ENCODE measurements at places on chromosomes 2 and 18.

DNA sequence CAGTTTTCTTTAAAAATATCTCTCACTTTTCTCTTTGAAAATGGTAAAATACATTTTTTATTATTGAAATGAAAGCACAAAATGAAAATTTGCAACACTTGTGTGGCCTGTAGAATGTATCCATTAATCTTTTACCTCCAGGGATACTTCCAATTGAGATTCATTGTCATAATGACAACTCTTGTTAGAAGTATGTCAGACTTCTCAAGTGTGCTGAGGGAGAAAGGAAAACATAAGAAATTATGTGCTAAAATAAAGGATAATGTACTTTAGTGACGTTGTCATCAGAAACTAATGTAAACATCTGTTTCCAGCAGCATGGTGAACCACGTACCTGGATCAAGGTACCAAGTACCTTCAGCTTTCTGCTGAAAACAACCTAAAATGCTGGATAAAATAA is 195.8 kb upstream of the STON1 start:
- no peak for DNase-seq

GRCh38 chr2:177882501-177882900 is 190.1 kb downstream of the PDE11A start:
- no peak for DNase-seq

GRCh38 chr2:36512705-36513104 is 85.3 kb downstream of the FEZ2 start:
- no peak for DNase-seq

DNA sequence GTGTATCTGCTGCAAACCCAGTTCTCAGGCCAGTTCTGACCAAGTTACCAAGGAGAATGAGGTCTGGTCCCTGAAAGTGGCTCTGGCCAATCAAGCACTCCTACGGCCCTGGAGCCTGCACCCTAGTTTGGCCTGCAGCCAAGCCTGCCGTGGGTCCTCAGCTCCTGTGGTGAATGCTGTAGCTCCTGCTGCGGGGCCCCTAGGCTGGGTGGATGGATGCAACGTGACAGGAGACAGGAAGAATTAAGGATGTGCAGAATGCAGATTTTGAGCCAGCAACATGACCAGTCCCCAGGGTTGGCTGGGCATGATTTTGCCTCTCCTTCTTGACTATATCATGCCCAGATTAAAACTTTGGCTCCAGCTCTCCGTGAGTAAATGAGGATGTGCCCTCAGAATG is 97.2 kb downstream of the SMAD7 start:
- DNase-seq: peak; percentile 11

DNA sequence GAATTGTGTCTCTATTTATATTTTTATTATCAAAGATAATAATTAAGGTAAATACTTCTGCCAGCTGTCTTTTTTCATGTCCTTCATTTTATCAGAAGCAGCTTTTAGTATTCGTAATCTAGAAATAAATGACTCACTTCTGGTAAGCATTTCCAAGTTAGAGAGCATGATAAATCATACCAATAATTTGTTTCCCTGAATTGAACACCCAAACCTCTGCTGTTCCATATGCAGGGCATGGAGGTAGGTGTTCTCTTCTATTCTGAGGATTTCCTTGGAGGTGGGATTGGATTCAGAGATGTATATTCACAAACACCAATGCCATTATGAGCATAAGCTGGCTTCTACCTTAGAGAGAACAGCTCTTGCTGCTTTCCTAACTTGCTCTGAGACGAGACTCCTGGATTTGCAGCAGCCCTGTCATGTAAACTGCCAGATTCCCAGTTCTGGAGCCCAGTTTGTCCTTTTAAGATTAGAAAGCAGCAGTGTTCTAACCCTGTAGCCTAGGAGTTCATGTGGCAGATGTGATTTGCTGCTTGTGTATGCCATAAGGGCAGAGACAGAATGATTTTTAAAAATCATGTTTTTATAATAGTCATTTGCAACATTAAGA is 47.5 kb downstream of the SKA1 start:
- DNase-seq: no peak

DNA sequence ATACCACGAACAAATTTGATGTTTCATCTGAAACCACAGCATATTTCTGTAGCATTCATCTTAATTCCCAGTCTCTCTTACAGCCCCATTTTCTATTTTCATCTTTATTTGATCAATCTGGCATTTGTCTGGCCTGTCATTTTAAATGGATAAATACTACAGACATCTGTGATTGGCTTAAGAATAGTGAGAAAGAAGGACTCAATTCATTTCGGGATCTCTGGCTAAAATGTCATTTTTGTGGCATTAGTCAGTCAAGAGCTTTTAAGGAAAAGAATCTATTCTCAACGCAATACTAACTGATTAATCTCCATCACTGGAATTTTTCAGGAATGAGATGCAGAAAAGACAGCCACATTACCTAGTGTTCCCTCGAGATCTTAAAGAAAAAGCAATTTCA is 585.9 kb downstream of the IRS1 start:
- DNase-seq: no peak
